Pulmonary artery endothelial cell (primary cell): ENCODE measurements at places on chromosomes 13 and 19.

- no peak for DNase-seq
These were observed 432 bp downstream of the ZNF611 start for GRCh38 chr19:52734331-52734892.

GRCh38 chr19:41845051-41845590 lies 279 bp downstream of the DMRTC2 start:
- no peak for DNase-seq

GRCh38 chr19:46494146-46494940 lies 1.3 kb downstream of the PNMA8B start:
- DNase-seq: no peak

DNA sequence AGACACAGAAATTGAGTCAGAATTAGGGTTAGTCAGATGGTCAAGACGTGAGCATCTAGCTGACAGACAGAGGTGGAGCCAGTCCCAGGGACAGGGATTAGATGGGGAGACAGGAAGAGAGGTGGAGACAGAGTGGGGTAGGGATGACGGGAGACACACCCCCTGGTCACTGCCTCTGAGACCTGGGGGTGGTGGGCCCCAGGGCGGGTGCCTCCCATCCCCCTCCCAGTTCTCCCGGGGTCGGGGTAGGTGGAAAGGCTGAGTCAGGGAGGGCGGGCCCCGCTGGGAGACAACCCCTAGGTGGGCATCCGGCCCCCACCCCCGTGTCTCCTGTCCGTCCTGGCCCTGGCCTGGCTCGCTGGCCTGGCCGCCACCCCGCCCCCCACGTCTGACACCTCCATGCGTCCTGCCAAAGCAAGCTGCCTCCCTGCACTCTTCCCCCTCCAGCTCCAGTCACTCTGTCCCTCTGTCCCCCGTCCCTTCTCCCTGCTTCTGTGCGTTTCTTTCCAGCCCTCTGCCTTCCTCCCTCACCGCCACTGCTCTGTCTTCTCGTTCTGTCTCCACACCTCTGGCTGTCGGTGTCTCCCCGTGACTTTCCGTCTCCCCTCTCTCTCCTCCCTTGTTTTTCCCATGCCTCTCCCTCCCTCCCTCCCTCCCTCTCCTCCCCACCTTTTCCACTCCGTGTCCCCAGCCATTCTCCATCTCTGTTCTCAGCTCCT lies 15.1 kb downstream of the CCDC97 start:
- DNase-seq: no peak

DNA sequence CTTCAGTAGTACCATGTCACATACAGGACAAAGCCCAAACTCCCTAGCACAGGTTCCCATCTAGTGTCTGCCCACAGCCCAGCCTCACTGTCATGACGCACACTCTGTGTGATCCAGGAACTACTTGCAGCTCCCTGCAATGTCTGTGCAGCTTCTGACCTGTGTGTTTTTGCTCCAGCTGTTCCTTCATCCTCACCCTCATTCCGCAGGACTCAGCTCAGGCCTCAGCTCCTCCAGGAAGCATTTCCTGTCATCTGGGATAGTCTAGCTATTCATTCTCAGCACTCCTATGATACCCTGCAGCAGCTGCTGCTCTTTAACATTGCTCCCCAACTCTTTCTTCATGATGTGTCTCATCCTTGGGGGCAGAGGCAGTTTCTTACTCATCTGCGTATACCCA lies 56.1 kb downstream of the ENOX1 start:
- DNase-seq: no peak
